ENCODE measurements at places on chromosomes 11 and 22. TPM values are rescaled to one million over a fixed set of nuclear protein-coding genes. Genes with fewer than 3 reads are reported as not detected.
A peak's percentile ranks its signal among the peaks of the same experiment; 100 is the strongest.

Gene CEND1
- total RNA-seq, result not detected

Gene HRAS
- 57.5 TPM for total RNA-seq

Gene GNB1L
- total RNA-seq, result 1.9 TPM

Gene ADAMTS15
- 45.6 TPM for total RNA-seq

Gene BIRC3
- 10.6 TPM for total RNA-seq

Gene GDPD4
- not detected for total RNA-seq

GRCh38 chr11:27100534-27100933 lies 59.9 kb downstream of the BBOX1 start:
- no peak for DNase-seq

DNA sequence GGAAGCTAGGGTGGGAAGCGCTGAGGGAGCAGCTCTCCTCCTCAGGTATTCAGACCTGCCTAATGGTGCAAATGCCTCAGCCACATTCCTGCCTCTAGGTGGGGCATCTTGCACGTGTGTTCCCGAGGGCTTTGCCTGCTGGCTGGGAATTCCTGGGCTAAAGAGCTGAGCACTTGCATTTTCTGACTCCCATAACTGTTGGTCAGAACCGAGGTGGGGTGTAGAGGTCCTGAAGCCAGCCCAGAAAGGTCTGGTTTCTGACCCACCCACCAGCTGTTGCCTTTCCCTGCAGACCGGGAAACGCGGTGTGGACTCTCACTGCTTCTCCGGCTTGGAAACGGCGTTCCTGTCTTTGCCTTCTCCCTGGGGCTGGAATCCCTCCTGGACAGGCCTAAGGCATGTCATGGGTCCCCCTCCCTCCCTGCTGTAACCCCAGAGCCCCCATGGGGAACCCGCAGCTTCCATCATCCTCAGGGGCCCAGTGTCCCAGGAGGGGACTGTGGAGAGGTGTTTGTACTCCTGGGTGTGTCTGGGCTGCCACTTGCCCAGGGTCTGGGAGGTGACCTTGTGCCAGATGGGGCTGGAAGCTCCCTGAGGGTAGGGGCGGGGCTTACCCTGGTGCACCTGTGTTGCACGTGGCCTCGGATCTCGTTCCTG lies 24.0 kb upstream of the SMIM38 start:
- DNase-seq, result no peak

- DNase-seq, result no peak
These were observed 6.2 kb downstream of the USH1C start for GRCh38 chr11:17538054-17538453.

DNA sequence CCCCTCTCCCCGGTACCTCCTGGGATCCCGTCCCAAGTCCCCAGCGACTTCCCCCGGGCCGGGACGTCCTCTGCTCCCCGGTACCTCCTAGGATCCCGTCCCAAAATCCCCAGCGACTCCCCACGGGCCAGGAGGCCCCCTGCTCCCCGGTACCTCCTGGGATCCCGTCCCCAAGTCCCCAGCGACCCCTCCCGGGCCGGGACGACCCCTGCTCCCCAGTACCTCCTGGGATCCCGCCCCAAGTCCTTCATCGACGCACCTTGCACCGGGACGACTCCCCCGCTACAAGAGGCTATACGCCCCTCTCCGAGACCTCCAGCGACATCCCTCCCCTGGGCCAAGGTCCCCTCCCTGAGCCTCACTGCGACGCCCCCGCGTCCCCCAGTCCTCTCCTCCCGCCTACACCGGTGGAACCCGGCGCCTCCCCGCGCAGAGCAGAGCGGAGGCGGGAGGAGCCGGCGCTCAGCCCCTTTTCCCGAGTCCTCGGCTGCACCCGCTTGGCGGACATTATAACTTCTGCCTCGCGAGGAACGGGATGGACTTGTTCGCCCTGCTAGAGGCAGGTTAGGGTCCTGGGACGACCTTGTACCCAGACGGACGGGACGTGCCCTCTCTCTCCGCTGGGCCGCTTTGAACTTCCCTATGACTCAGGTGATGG lies 912 bp downstream of the KREMEN1 start:
- DNase-seq, result peak; percentile 82

DNA sequence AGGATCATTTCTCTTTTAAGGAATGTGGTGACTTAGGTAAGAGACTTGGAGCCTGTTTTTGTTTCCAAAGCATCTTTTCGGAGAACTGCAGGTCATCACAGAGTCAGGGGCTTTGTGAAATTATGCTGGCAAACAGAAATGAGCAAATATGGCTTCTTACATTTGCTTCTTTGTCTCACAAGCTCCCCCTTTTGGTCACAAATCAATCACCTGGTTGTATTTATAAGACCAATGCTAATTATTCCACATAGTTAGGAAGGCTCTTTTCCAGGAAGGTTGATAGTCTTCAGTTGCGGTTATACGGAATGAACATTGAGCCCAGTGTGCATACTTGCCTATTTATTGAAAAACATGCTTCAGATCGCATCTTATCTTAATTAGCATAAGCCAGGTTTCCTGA lies 34.6 kb upstream of the CEP126 start:
- DNase-seq, result no peak

DNA sequence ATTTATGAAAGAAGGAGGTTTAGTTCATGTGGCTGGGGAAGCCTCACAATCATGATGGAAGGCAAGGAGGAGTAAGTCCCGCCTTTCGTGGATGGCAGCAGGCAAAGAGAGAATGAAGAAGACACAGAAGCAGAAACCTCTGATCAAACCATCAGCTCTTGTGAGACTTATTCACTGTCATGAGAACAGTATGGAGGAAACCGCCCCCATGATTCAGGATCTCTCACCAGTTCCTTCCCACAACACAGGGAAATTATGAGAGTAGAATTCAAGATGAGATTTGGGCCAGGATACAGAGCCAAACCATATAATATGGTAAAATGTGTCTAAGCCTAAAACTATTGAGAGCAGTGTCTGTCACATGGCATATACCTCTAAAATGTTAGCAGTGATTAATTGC lies 503.8 kb upstream of the CCDC179 start:
- DNase-seq, result no peak

- no peak for DNase-seq
These were observed 7.6 kb downstream of the DLG2 start for GRCh38 chr11:85619499-85619898.

DNA sequence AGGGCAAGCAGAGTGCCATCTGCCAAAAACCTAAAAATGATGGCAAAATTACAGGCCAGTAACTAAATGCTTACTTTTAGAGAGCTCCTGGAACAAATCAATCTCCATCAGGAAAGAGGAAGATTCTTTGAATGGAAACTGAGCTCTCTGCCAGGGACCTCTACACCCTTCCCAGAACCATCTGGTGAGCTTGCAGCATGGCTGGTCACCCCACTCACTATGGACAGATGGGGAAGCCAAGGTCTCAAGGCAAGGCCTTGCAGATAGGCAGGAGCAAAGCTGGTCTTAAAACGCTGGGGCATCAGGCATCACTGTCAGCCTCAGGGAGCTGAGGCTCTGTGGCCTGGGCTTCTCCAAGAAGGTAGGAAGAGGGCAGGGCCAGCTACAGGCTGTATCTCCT lies 36.2 kb downstream of the SERGEF start:
- DNase-seq, result no peak

GRCh38 chr11:33620423-33621171 lies 80.0 kb downstream of the C11orf91 start:
- no peak for DNase-seq

DNA sequence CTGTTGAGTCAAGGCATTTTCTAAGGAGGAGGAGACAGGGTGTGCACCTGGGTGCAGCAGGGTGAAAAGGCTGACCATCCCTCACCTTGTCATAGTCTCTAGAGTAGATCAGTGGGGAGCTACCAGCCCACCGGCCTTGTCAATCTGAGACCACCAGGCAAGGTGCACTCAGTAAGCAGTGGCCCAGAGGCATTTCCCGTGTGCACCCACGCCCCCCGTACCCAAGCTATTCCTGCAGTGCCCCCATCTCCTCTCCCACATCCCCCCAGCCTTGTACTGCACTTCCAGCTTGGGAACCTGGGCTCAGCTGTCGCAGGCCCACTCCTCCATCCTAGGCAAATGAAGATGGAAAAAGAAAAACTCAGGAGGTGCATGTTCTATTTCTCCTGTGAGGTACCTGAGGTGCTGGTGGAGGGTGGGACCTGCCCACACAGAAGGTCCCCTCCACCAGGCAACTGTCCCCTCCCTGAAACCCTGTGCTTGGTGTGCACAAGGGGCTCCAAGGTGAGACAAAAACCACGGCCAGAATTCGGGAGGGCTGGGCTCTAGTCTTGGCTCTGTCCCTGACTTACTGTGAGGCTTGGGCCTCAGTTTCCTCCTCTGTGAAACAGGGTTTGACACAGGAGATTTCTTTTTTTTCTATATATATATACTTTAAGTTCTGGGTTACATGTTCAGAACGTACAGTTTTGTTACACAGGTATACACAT lies 8.4 kb downstream of the P2RY2 start:
- no peak for DNase-seq

DNA sequence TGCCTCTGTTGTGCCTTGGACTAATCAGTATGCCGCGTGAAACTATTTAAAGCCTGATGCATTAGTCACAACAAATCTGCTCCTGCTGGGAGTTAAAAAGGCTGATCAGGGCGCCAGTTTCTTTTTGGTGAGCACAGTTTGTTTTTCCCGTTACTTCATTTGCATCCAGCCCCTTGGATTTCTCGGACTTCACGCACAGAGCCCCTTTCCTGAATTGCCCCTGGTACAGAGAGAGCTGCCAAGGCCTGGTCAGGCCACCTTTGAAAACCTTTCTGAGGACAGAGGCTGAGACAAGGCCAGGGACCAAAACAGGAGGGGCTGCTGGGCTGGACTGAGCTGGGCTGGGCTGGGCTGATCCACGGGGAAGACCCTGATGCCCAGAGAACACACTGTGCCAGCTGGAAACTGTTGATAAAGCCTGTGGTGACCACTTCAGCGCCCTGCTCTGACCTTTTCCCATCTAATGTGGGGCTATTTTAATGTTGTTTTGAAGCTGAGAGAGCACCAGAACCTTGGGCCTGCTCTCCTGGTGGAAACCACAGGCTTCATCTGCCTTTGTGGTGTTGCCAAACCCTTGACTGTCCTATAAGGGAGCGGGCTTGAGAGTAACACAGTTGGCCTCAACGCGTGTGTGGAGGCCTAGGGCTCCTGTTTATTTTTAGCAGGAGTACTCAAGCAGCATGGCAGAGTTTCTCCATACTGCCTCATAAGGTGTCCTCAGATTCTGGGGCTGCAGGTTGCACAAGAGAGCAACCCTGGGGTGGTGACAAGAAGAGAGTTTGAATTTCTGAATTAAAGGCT lies 44.2 kb downstream of the NAV2 start:
- no peak for DNase-seq

GRCh38 chr11:114216796-114217180 lies 79.4 kb upstream of the NNMT start:
- no peak for DNase-seq

DNA sequence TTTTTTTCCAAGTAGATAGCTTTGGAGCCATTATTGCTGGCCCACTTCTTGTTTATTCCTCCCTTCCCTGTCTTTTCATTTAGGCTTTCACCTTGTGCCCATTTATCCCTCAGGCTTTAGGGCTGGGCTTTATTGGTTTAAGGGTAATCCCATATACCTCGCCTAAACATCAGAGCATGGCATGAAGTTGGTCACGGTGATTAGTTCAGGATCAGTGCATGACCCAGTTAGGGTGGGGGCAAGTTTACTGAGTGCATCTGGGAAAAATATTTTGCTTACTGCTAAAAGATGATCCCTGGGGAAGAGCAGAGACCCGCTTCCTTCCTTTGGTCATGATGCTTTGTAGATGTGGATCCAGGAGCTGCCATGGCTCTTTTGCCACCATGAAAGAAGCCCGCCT lies 153.3 kb upstream of the NECTIN1 start:
- no peak for DNase-seq

Measured in Right ventricle myocardium inferior (tissue), 1 donor.